ENCODE measurements at places on chromosomes 11 and 22. TPM values are rescaled to one million over a fixed set of nuclear protein-coding genes. Genes with fewer than 3 reads are reported as not detected.
A peak's percentile ranks its signal among the peaks of the same experiment; 100 is the strongest.

The MUC6 gene
- total RNA-seq: not detected

The SUSD2 gene
- 0.12 TPM for total RNA-seq

The CCDC116 gene
- 0.10 TPM for total RNA-seq

DNA sequence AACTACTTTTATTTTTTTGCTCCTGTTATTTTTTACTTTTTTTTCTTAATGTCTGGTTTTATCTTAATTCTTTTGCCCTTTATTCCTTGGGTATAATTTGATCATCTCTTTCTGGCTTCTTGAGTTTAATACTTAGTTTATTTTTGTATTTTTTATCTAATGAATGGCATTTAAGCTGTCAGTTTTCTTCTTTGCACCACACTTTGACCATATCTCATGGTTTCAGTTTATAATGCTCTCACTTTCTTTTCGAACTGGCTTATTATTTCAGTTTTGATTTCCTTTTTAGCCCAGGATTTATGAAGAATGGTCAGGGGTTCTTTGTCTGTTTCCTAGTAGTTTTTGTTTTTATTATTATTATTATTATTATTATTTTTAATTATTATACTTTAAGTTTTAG is 48.3 kb downstream of the QSER1 start:
- DNase-seq: no peak

DNA sequence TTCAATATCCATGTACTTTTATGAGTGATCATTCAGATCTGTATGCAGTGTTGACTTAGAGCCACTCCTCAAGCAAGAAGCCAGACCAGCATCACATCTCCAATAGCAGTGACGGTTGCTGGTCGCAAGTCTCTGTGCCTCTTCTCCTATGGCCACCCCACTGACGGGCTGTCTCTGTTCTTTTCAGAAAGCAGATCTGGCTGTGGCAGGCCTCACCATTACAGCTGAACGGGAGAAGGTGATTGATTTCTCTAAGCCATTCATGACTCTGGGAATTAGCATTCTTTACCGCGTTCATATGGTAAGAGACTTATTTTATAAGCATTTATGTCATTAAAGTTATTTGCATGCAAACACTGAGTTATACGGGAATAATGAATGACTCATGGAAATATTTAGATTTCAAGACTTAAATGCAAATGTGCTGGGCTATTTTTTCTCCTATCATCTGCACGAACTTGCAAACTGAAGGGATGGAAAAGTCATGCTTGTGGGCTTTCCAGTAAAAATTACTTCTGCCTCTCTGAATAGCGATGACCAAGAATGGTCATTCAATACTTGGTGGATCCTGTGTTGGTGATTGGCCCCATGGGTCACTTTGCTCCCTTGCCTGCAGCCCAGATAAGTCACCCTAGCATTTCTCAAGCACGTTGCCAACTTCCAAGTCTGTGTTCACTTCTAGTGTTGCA is 83.6 kb upstream of the TBCEL start:
- no peak for DNase-seq

- peak; percentile 73 for DNase-seq
These were observed 726.7 kb downstream of the METTL15 start for GRCh38 chr11:28834877-28835276.

DNA sequence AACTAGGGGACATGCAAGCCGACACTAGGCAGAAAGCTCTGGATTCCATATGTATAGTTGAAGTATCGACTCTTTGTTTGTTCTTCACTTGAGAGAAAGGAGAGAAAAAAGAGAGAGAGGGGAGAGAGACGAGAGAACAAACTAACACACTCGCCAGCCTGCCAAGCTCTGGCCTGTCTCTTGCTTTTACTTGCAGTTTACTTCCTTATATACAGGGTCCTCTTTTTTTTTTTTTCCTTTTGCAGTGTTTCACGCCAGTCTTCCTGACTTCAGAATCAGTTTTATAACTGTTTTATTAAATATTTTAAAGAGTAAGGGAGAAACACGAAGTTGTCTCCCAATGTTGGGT is 19.9 kb downstream of the TEAD1 start:
- no peak for DNase-seq

GRCh38 chr22:49079743-49080500 is 747.8 kb downstream of the BRD1 start:
- DNase-seq: no peak

DNA sequence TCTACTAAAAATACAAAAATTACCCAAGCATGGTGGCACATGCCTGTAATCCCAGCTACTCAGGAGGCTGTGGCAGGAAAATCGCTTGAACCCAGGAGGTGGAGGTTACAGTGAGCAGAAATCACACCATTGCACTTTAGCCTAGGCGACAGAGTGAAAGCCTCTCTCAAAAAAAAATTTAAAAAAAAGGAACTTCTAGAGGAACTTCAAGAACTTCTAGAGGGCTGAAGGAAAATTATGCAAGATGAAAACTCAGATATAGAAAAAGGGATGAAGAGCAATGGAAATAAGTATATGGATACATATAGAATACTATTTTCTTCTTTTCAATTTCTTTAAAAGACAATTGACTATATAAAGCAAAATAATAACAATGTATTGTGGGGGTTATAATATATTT is 51.2 kb upstream of the PRR5 start:
- no peak for DNase-seq

GRCh38 chr11:8218840-8219239 is 44.8 kb downstream of the LMO1 start:
- DNase-seq: no peak

GRCh38 chr11:57709802-57710367 is 2.1 kb downstream of the MED19 start:
- DNase-seq: no peak

GRCh38 chr22:20012741-20013331 is 3.8 kb downstream of the ARVCF start:
- no peak for DNase-seq

DNA sequence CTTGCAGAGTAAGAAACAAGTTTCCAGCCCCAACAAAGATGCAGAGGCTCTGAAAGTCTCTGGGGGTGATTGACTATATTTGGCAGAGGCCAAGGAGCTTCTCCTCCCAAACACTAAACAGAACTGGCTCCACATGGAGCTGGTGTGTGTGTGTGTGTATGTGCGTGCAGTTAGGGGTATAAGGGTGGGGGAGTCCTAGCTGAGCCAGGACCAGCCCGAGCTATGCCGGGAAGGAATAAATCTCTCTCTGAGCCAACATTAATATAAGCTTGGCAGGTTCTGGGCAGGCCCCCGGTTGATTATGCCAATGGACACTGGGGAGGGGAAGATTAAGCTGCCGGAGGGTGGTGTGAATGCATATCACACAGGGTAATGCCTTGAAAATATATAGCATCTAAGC is 324.2 kb downstream of the MIAT start:
- no peak for DNase-seq

DNA sequence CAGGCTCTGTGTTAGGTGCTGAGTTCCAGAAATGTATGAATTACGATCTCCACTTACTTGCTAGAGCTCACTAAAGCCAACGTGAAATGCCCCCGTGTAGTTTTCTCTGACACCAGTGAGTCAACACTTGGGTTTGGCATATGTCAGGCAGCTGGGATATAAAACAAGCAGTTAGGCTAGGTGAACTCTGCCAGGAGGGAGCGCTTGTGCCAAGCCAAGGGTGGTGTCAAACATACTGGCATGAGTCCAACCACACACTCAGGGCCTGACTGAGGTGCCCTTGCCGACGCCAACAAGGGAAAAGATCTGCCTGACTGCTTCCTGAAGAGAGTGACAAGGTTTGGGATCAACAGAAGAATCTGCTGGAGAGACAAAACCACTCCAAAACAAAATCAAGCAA is 167.8 kb upstream of the NARS2 start:
- DNase-seq: peak; percentile 11

DNA sequence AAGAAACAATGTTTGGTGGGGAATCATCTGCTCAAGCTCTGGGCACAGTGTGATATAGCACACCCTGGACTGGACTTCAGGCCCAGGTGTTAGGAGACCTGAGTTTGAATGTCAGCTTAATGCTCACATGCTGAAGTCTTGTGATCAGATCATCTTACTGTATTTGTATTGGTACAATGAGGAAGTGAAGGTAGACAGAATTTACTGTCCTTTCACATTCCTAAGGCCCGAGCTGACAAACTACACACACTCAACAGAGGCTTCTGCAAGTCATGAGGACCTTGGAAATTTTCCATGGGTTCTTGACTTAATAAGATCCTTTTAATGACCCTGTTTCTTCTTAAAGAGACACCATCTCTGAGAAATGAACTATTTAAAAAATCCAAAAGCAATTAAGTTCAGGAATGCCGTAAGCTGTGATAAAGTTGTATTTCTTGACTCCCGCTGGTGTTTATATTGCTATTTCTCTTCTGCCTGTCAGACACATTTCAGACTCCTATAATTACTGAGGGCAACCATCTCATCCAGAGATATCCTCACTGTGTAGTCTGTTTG is 802.0 kb downstream of the DLG2 start:
- DNase-seq: no peak
